Head of caudate nucleus (tissue), 42 donors: ENCODE measurements at places on chromosomes 4 and X.

DNA sequence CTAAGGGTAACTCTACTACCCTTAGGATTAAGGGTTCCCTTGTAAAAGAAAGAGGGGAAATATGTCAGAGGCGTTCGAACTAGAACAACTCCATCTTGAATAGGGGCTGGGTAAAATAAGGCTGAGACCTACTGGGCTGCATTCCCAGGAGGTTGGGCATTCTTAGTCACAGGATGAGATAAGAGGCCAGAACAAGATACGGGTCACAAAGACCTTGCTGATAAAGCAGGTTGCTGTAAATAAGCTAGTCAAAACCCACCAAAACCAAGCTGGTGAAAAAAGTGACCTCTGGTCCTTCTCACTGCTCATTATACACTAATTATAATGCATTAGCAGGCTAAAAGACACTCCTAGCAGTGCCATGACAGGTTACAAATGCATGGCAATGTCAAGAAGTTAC, 922.0 kb downstream of the DMD start:
- no peak for DNase-seq

DNA sequence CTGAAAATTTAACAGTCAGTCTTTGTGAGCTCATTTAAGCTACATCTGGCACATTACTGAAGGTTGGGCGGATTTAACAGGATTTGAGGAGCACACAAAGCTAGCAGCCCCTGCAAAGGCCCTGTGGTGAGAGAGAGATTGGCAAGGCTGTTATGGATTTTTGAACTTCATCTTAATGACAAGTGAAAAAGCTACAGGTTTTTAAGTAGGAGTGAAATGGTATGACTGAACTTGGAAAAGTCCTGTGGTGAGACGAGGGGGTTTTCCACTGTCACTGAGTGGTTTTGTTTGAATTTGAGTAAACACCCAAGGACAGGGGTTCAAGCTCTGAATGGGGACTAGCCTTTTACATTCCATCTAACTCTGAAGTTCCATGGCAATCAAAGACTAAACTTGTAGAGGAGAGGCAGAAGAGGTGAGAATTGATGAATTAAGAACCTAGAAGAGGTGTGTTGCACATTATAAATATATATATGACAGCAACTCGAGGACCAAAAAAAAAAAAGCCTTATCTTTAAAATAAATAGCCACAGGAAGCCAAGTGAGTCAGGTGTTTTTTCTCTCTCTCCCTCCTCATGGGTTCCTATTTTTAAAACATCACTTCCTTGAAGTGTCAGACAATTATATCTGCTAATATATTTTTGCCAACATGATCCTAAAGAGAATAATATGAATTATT, 47.8 kb upstream of the CLNK start:
- no peak for DNase-seq

- no peak for DNase-seq
Observed at GRCh38 chr4:163072222-163072621, 94.5 kb downstream of the NAF1 start.

- no peak for DNase-seq
Observed at GRCh38 chrX:114015966-114016365, 567.9 kb upstream of the HTR2C start.

- no peak for DNase-seq
Observed at GRCh38 chr4:140807491-140808252, 51.5 kb upstream of the TBC1D9 start.

- no peak for DNase-seq
Observed at GRCh38 chrX:63743596-63743995, 41.4 kb downstream of the ARHGEF9 start.

DNA sequence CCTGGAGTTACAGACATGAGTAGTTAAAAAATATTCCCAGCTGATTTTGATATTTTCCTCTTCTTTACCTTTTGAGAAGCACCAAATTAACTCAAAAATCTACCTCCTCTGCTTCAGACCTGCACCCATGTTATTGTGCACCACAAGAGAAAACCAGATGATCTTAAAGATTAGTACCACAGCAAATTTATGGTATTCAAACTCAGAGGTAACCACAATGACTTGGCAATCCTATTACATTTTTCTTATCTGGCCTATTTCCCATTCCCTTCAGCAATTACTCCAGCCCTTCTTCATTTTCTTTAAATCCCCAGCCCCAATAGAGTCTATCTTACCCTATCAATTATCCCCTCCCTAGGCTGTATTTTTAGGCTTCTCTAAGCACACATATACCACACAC, 535.1 kb downstream of the FAT4 start:
- no peak for DNase-seq
